Stimulated activated CD4-positive, alpha-beta T cell treated with anti-CD3 and anti-CD28 coated beads, Interleukin-4, amount 100 ng/mL, for 24 hours (primary cell): ENCODE measurements at places on chromosomes 5 and 9.

DNA sequence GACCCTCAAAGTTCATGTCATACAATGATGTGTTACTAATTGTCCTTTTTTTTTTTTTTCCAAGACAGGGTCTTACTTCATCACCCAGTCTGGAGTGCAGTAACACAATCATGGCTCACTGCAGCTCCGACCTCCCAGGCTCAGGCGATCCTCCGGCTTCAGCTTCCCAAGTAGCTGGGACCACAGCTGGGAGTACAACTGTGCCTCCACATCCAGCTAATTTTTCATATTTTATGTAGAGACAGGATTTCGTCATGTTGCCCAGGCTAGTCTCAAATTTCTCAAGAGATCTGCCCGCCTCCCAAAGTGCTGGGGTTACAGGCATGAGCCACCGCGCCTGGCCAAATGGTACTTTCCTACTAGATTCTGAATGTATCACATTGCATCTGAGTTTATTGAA lies 49.4 kb upstream of the EBF1 start:
- no peak for DNase-seq

- no peak for DNase-seq
Measured at GRCh38 chr9:17802249-17802857, 223.5 kb downstream of the SH3GL2 start.

DNA sequence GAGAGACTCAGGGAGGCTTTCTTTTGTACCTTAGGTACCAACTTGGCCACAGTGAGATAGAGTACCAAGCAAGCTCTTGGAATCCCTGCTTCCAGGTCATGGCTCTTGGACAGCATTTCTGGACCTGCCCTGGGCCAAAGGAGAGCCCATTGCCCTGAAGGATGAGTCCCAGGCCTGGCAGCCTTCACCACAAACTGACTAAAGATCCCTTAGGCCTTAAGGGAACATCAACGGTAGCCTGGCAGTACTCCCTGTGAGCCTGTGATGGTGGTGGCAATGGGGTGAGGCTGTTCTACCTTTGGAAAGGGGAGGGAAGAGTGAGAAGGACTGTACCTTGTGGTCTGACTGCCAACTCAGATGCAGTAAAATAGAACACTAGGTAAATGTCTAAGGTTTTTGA lies 334.6 kb downstream of the SPOCK1 start:
- no peak for DNase-seq

- DNase-seq, result no peak
Measured at GRCh38 chr5:153404747-153405146, 85.7 kb upstream of the GRIA1 start.

DNA sequence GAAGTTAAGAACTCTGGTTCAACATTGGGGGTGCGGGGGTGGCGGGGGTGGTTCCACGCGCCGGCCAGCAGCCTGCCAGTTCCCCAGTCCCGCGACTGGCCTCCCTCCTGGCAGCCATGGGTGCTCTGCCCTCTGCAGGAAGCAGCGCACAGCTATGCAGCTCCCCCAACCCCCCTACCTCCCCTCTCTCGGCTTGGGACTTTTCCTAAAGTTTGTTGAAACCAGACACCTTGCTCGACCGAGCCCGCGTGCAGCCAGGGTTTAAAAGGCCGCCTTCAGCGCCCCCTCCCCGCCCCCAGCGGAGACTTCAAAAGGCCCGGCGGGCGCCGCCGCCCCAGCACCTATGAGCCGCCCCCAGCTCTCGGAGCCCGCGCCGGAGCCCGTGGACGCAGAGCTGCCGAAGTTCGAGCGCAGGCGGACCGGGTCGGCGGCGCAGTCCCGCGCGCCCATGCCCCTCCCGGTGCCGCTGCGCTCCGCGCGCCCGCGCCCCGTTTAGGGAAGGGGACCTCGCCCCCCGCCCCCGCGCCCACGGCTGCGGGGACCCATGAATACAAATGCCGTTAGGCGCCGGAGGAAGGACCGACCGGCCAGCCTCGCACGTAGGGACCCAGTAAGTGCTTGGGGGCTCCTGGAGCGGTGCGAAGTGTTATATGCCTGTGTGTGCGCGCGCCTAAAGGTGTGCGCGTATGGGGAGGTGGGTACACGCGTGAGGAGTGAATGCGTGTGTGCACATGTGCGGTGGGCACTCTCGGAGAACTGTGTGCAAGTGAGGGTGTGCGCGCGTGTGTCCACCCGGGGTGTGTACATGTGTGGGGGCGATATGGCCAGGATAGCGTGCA lies 1.4 kb upstream of the COL27A1 start:
- no peak for DNase-seq
